Activated CD8-positive, alpha-beta memory T cell treated with anti-CD3 and anti-CD28 coated beads, Interleukin-2, amount 50 U/mL, for 4 hours (primary cell): ENCODE measurements at places on chromosomes 13 and 19.

- DNase-seq: no peak
Measured at GRCh38 chr19:16077984-16078758, 1.9 kb downstream of the TPM4 start.

DNA sequence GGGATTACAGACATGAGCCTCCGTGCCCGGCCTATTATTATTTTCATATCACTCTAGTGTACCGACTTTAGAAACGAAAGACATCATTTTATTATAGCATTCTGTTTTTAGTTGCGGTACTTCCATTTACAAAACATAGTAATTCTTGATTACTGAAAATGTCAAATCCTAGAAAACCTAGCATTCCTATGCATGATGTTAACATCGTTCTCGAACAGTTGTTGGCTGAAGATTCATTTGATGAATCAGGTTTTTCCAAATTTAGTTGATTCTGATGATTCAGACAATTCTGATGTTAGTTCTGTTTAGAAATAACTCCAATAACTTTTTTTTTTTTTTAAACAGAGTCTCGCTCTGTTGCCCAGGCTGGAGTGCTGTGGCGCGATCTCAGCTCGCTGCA, 11.5 kb upstream of the MTRF1 start:
- no peak for DNase-seq

DNA sequence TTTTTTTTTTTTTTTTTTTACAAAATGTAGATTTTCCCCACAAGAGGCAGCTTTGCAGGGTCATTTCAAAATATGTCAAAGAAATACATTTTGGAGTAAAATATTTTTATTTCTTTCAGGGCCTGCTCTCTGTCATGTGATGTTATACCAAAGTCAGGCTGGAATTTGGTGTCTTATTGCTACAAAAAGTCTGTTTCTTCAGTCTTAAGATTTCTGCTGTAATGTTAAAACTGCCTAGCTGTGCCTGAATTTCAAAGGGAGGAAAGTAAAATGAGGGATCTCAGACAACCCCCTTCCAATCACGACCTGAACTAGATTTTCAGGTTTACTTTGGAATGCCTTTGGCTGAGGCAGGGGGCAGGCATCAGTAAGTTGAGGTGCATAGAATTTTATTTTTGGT, 12.8 kb upstream of the GTF2F2 start:
- no peak for DNase-seq

DNA sequence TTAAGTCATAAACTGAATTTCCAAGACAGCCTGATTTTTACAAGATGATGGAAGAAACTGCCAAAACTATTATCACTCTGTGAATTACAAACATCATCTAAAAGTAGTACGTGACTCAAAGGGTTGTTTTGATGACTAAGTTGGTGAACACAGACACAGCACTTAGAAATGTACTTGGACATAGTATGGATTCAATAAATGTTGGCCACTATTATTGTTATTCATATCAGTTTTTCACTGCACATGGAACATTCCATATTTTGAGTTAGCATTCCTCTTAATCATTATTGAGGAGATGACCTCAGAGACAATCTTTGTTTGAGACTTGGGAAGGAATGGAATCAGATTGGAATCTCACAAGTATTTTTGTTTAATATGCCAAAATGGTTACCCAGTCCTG, 172.9 kb downstream of the OXGR1 start:
- no peak for DNase-seq

DNA sequence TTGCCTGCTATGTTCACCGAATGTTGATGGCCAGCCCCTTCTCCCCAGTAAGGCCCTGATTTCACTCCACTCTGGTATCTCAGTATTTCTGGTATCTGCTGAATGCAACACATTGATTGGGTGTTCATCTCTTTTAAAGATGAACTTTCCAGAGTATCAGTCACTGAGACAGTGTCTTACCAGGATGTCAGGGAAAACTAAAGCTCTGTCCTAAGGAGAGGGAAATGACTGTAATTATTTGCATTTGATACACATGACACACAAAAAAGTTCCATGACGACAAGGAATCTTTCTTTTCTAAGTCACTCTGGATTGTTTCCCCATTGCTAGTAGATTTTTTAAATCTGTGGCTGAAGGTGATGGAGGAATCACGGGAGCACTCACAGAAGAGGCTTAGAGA, 2.2 kb downstream of the GPC5 start:
- no peak for DNase-seq

DNA sequence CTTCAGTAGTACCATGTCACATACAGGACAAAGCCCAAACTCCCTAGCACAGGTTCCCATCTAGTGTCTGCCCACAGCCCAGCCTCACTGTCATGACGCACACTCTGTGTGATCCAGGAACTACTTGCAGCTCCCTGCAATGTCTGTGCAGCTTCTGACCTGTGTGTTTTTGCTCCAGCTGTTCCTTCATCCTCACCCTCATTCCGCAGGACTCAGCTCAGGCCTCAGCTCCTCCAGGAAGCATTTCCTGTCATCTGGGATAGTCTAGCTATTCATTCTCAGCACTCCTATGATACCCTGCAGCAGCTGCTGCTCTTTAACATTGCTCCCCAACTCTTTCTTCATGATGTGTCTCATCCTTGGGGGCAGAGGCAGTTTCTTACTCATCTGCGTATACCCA, 56.1 kb downstream of the ENOX1 start:
- DNase-seq: no peak

GRCh38 chr13:80516818-80517348, 176.0 kb upstream of the SPRY2 start:
- DNase-seq: no peak

GRCh38 chr13:79581870-79582315, 100.9 kb downstream of the NDFIP2 start:
- no peak for DNase-seq

GRCh38 chr13:48528720-48529119, 4.2 kb downstream of the RCBTB2 start:
- DNase-seq: no peak

DNA sequence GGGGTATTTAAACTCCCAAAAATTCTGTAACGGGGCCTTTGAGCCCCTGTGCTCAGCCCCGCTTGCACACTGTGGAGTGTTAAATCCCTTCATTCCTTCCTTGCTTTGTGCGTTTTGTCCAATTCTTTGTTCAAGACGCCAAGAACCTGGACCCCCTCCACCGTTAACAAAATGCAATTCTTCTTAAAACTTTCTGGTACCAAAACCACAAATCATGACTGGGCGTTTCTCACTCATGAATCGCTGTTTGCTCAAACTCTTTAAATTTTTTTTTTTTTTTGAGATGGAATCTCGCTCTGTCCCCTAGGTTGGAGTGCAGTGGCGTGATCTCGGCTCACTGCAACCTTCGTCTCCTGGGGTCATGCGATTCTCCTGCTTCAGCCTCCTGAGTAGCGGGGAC, 881 bp downstream of the ZNF20 start:
- no peak for DNase-seq
